ENCODE measurements at places on chromosomes 7 and 10.

- no peak for DNase-seq
Measured at GRCh38 chr7:48337012-48337621, 165.9 kb downstream of the ABCA13 start.

- no peak for DNase-seq
Measured at GRCh38 chr10:123896246-123896927, 4.8 kb upstream of the CPXM2 start.

- no peak for DNase-seq
Measured at GRCh38 chr7:34567906-34568305, 90.1 kb upstream of the NPSR1 start.

DNA sequence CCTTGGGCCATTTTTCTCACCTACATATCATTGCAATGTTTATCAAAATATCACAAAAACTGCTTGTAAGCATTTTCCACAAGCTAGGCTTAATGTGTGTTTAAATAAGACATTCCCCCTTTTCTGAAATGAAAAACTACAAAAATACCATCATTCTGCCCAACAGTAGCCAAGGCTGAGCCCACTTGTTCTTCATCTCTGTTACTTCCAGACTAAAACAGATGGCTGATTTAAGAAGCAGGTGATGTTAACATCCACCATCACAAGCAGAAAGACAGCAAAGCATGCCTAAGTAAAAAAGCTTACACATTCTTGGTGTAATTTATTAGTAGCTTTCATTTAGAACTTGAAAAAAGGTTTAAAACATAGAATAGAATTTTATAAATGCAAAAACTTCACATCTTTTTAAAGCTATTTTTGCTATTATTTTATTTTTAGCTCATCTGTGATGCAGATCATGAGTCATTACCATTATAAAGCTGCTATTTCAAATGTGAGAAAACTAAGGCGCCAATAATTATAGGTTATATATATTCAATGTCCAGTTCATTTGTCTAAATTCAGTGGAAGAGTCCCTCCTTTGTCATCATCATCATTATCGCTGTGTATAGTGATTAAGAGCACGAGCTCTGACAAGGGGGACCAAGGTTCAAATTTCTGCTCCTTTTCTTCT, 109.4 kb downstream of the RELN start:
- DNase-seq: no peak

DNA sequence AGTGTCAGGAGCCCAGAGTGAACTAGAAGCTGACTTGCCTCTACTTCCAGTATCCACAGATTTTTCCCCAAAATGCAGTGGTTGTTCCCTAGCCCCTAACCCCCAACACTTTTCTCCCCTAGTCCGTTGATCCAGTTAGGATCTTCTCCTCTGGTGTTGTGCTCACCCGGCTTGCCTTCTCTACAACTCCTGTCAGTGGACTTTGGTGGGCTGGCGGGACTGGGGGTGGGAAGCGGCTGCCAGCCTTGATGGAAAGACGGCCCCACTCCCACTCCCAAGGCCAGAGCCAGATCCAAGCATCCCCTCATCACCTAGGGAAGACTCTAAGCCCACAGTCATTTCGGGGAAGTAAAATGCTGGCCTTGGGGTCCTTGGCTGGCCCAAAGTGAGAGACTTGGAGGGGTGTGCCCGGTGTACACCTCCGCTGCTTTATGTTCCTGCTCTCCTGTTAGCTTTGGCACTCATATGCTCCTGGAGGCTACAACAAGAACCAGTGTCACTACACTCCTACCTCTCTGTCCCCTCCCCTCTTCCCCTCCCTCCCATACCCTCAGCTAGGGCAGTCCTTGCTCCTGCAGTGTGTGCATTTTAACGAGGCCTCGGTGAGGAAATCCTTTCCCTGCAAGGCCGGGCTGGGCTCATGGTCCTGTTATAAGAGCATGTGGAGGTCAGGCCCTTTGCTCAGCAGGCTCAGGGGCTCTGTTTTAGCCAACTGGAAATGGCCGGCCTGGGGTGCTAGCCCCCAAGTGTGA, 930 bp upstream of the HOXA10 start:
- DNase-seq: no peak

GRCh38 chr10:11014671-11015445, 2.8 kb upstream of the CELF2 start:
- DNase-seq: no peak

- DNase-seq: no peak
Measured at GRCh38 chr7:111855161-111855841, 293.0 kb upstream of the IMMP2L start.

- DNase-seq: no peak
Measured at GRCh38 chr7:84245835-84246234, 51.2 kb upstream of the SEMA3A start.

GRCh38 chr10:62715383-62715782, 89.1 kb upstream of the ADO start:
- no peak for DNase-seq

DNA sequence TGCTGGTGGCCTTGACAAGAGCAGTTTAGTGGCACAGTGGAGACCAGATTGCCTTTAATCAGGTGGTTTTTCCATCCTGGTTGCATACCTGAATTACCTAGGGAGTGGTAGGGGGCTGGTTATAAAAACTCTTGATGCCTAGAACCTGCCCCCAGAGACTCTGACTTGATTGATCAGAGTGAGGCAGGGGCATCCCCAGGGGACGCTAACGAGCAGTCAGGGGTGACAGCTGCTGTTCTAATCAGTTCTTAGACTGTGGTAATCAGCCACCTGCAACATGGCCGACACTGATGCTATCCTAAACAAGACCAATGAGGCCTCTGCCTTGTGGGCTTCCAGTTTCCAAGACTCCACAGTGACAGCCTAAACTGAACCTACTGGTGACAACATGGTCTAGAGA, 2.0 kb upstream of the OPALIN start:
- DNase-seq: no peak

DNA sequence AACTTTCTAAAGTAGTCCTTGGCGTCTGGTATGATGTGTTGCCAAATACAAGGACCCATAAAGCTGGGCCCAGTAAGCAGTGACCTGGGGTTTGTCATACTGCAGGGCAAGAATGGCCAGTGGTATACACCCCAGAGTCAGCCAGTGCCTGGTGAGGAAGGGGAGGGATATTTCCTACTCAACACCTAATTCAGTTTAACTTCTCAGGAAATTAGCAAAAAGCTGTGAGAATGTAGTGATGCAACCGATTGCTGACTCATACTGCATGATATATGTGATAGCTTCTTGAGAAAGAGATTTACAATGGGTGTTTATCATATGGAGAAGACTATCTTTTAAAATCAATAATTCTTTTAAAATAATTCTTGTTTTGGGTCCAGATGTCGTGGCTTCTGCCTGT, 889.3 kb upstream of the CELF2 start:
- DNase-seq: no peak

DNA sequence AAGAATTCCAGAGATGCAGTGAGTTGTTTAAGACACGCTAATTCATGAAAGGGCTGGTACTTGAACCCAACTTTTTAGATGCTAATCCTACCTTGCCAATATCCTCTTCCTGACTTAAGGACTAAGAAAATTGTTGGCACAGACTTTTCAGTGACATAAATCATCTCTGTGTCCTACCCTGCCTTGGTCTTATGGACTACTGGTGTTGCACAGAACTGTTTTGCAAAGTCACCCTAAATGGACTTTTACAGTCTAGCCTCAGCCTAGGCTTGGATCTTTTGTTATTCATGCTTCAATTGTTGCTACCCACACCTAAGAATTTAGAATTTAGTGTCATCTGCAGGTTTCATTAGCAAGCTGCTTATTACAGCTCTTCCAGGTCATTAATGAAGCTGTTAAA, 112.7 kb downstream of the SORCS1 start:
- no peak for DNase-seq

DNA sequence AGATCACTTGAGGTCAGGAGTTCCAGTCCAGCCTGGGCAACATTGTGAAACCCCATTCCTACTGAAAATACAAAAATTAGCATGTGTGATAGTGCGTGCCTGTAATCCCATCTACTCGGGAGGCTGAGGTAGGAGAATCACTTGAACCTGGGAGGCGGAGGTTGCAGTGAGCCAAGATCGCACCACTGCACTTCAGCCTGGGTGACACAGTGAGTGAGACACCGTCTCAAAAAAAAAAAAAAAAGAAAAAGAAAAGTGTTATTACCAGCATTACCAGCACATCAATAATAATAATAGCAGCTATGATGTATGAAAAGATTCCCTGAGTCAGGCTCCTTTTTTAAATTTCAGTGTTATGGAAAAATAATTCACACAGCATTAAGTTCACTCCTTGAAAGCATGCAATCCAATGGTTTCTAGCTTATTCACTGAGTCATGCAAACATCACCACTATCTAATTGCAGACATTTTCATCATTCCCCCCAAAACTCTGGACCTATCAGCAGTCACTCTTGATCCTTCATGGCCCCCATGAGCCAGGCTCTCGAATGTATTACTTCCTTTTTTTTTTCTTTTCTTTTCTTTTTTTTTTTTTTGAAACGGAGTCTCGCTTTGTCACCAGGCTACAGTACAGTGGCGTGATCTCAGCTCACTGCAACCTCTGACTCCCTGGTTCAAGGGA, 228.4 kb downstream of the FANK1 start:
- DNase-seq: no peak

- DNase-seq: no peak
Measured at GRCh38 chr10:111249925-111250324, 173.1 kb downstream of the ADRA2A start.

- no peak for DNase-seq
Measured at GRCh38 chr7:44750921-44751571, 2.4 kb downstream of the ZMIZ2 start.

- no peak for DNase-seq
Measured at GRCh38 chr7:122064971-122065370, 79.1 kb downstream of the AASS start.

DNA sequence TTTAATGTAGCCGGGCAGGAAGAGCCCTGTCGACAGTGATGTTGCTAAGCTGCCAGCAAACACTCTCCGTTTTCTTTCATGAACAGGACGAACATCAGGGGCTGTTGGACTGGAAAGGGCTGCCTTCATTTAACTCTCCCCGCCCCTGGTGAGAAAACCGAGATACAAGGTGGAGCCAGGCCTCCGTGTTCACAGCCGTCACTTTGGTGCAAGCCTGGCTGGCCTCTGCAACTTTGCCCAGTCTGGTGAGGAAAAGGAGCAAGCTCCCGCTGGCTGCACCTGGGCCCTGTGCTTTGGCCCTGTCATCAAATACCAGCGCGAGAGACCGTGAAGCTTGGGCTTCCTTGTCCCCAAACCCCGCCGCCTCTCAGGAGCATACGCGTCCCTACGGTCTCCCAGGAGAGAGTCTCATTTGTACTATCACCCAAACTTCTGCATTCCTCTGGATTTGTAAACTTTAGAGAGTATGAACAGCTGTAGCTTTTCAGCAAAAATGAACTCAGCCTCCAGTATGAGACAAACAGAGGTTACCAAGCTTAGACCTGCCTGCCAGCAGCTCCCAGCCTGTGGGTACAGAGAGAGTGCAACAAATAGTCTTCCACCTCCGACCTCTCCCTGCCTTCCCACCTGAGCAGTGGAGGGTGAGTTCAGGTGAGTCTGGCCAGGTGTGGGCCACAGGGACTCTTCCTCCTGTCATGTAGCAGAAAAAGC, 445.3 kb upstream of the MGMT start:
- DNase-seq: no peak

GRCh38 chr7:128093614-128094570, 62.7 kb upstream of the LRRC4 start:
- DNase-seq: no peak

GRCh38 chr7:157855016-157855415, 518.2 kb downstream of the DNAJB6 start:
- no peak for DNase-seq

GRCh38 chr7:84425702-84426259, 231.2 kb upstream of the SEMA3A start:
- DNase-seq: no peak

- no peak for DNase-seq
Measured at GRCh38 chr10:69878038-69878437, 76.3 kb downstream of the COL13A1 start.

GRCh38 chr7:107332488-107333269, 137.2 kb upstream of the GPR22 start:
- no peak for DNase-seq

DNA sequence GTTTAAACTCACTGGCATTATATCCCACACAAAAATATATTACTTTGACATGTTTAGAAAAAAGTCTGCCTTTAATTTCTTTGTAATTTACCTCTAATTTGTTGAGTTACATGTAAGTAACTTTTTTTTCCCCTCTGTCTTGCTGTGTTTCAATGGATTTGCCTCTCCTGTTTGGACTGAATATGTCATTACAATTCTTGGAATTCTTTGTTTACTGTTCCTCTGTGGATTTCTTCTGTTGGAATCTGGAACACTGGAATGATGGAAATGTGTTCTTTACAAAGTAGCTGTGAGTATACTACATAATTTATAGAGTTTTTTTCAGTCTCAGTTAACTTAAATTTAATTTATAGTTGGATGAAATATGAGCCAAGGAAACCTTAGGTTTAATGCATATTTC, 30.4 kb downstream of the SEPTIN7 start:
- no peak for DNase-seq

DNA sequence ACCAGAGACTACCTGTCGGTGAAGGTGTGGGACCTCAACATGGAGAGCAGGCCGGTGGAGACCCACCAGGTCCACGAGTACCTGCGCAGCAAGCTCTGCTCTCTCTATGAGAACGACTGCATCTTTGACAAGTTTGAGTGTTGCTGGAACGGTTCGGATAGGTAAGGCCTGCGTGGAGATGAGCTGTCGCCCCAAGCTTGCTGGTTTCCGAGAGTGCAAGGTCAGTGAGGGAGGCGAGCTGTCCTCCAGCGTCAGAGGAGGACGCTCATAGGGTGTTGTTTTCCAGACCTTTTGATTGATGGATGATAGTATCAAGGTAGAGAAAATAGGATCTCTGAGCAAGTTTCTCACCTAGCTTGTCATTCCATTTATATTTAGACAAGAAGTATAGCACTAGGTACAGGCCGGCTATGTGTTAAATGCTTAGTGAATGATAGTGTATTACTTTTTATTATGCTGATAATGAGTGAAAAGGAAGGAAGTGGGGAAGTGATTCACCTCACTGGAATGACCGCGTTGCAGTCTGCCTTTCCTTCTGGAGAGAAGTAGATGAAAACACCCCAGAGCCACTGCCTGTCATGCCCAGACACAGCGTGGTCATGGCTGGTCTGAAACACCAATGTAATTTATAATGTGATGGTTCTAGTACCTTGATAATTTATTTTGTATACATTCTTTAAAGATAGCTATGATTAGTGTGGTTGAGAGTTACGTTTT, 33.9 kb downstream of the BNIP3 start:
- DNase-seq: no peak

DNA sequence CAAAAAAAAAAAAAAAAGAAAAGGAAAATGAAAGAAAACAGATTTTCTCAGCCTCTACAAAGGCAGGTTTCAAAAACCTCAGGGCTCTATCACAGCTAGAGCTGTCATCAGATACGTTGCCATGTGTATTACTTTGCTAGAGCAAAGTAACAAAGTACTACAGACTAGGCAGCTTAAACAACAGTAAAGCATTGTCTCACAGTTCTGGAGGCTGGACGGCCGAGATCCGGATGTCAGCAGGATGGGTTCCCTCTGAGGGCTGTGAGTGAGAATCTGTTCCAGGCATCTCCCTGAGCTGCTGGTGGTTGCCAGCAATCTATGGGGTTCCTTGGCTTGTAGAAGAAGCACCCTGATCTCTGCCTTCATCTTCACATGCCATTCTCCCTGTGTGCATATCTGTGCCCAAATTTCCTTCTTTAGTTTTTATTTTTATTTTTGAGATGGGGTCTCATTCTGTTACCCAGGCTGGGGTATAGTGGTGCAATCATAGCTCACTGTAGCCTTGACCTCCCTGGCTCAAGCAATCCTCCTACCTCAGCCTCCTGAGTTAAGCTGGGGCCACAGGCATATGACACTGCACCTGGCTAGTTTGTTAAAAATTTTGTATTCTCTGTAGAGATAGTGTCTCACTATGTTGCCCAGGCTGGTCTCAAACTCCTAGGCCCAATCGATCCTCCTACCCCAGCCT, 48.9 kb upstream of the KDM7A start:
- no peak for DNase-seq

Measured in NCI-H524 treated with DMSO at 0.1 percent for 48 hours (cell line).